Neural progenitor cell (in vitro differentiated cells): ENCODE measurements at places on chromosomes 16 and 17.

DNA sequence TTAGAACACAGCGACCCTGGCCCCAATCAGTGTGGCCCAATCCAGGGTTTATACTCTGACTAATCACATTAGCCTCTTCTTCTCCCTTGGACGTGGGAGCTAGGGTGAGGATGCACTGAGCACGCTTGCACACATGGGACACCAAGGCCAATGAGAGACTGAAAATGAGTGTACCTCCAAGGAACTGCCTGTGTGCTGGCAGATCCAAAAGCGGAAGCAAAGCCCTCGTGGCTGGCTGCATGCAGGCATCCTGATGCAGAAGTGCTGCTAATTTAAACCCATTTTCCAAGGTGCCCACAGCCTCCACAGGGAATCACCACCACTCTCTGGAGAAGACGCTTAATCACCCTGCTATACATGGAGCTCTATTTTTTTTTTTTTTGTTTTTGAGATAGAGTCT is 375.3 kb upstream of the XYLT1 start:
- DNase-seq: no peak

DNA sequence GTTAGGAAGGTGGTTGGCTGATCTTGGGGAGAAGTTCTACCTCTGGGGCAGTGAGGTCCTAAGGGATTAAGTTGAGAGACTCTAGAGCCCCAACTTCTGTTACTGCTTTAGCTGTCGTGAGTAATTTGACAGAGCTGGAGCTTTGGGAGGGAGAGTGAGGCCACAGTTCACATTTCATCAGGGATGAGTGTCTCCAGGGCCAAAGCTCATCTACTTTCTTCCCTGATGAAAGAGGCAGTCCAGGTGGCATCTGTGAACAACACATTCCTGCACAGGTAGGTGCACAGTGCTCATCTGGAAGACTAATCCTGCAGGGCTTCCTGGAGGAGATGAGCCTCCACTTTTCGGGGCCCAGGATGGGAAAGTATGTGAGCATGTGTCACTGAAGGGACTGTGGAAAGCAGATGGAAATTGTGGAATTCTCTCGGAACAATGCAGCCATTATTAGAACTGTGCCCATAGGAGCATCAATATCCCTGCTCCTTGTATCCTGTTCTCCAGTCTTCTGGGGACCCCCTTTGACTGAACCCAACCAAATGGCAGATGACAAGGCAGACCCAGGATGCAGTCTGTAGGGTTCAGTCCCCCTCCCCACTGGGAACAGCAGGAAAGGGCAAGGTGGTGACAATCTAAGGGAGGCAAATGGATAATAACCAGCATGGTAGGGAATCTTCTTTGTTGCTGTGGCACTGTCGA is 9.0 kb downstream of the DYNLL2 start:
- no peak for DNase-seq

DNA sequence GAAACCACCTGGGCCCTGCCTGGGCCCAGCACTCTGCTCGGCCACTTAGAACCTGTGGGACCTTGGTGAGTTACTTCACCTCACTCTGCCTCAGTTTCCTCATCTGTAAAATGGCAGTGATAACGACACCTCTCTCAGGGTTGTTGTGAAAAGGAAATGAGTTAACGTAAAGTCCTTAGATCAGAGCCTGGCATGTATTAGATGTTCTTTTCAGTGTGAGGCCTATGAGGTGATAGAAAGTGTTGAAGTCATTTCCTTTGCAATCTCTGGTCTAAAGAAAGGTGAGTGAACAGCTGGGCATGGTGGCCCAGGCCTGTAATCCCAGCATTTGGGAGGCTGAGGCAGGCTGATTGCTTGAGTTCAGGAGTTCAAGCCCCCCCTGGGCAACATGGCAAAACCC is 51.7 kb upstream of the LGALS9 start:
- DNase-seq: no peak

- no peak for DNase-seq
Measured at GRCh38 chr17:14918540-14918939, 346.6 kb downstream of the PMP22 start.
